SK-N-DZ (cell line): ENCODE measurements at places on chromosomes 2 and 18.

- no peak for DNase-seq
Observed at GRCh38 chr2:63669596-63669995, 80.8 kb downstream of the MDH1 start.

DNA sequence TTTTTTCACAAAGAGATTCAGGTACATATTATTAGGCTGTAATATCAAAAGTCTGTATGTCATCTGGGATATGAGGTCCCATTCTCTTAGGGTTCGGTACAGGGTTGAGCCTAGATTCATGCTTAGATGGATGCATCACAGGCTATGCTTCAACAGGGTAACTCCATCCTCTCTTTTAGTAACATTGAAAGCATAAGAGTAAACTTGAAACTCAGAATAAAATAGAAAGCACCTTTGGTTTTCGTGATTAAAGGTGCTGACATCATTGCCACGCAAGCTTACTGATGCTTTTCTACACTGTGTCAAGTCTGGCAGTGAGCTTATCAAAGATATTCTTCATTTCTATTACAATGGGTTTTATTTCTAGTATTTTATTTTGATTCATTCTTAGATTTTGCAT lies 419.1 kb upstream of the DSEL start:
- no peak for DNase-seq

DNA sequence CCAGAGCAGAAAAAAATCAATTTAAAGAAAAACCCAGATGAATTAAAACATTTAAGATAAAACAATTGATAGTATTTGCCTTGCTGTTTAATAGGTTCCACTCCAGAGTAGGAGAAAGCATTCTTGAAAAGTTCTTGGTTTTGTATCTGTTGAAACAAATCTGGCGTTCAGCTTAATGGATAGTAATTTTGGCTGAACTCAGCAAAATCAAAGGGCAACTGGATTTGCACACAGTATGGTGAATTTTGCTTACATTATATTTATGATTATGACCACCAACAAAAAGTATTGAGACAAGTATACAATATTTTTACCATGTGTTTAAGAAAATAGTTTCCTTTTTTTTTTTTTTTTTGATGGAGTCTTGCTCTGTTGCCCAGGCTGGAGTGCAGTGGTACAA lies 34.0 kb downstream of the SLC4A10 start:
- DNase-seq = no peak

GRCh38 chr2:168731616-168732015 lies 70.8 kb upstream of the NOSTRIN start:
- DNase-seq = no peak

DNA sequence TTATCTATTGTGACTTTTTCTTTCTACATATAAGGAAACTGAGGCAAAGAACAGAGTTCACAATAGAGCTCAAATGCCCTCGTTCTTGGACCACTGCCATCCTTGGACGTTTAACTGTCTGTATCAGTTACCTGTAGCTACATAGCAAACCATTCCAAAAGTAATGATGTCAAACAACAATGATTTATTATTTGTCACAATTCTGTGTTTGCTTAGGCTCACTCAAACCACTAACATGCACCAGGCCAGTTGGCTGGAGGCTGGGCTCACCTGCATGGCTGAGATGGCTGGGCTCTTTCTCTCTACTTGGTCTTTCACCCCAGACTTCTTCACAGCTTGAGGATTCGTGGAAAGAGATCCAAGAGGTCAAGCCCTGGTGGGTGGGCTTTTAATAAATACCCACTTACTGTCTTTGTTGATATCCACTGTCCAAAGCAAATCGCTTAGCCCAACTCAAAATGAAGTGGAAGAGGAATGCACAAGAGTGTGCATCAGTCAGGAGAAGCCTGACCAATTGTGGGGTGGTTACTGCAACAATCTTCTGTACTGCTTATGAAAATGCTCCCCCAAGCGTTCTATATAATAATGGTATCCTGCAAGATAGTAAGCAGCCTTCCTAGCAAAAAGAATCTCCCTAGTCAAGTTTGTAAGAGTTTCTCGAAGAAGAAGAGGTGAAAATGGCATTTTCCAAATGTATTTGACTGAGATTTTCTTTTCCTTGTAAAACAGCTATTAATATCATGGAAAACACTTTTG lies 163.5 kb upstream of the NT5C1B start:
- peak; percentile 2 for DNase-seq

- no peak for DNase-seq
Observed at GRCh38 chr2:236216711-236217110, 47.5 kb downstream of the ASB18 start.

DNA sequence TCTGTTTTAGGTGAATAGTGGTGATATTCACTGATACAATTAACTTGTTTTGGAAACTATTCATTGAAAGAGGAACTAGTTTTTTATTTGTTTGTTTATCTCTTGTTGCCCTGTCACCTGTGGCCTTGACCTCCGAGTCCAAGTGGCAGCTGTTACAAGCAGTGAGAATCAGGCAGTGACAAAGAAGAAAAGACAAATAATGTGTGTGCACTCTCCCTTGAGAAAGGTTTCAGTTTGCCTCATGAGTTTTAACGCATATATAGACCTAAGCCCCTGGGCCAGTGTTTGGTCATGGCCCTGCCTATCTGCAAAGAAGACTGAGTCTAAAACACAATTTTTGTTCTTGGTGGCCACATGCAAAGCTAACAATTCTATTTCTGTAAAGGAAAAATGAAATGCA lies 15.3 kb downstream of the KYNU start:
- no peak for DNase-seq

- no peak for DNase-seq
Observed at GRCh38 chr2:20592106-20593071, 58.5 kb downstream of the HS1BP3 start.

- no peak for DNase-seq
Observed at GRCh38 chr2:44957656-44958327, 16.3 kb downstream of the SIX3 start.

- DNase-seq = peak; percentile 38
Observed at GRCh38 chr18:36403896-36404820, 106.6 kb downstream of the FHOD3 start.

- DNase-seq = peak; percentile 26
Observed at GRCh38 chr18:3525870-3526420, 76.0 kb downstream of the TGIF1 start.

DNA sequence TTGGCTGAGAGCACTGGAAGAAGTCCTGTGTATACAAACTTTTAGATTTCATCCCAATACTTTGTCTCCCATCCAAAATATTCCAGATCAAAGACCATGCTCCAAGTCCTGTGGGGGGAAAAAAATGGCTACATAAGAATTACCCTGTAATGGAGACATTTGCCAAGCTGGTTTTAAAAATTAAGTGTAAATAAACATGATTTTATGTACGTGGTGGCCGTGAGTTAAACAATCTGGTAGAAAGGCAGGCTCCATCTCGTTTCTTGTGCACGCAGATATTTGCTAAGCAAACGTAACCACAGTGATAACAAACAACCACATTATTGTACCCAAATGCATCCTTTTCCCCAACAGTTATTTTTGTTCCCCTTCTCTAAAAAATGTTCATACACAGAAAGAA lies 176.4 kb downstream of the ZNF516 start:
- DNase-seq = no peak

- no peak for DNase-seq
Observed at GRCh38 chr18:7303316-7304060, 72.6 kb downstream of the LRRC30 start.

- DNase-seq = no peak
Observed at GRCh38 chr2:157620956-157621355, 7.7 kb downstream of the ACVR1C start.

- no peak for DNase-seq
Observed at GRCh38 chr18:62279561-62279960, 45.5 kb upstream of the TNFRSF11A start.

DNA sequence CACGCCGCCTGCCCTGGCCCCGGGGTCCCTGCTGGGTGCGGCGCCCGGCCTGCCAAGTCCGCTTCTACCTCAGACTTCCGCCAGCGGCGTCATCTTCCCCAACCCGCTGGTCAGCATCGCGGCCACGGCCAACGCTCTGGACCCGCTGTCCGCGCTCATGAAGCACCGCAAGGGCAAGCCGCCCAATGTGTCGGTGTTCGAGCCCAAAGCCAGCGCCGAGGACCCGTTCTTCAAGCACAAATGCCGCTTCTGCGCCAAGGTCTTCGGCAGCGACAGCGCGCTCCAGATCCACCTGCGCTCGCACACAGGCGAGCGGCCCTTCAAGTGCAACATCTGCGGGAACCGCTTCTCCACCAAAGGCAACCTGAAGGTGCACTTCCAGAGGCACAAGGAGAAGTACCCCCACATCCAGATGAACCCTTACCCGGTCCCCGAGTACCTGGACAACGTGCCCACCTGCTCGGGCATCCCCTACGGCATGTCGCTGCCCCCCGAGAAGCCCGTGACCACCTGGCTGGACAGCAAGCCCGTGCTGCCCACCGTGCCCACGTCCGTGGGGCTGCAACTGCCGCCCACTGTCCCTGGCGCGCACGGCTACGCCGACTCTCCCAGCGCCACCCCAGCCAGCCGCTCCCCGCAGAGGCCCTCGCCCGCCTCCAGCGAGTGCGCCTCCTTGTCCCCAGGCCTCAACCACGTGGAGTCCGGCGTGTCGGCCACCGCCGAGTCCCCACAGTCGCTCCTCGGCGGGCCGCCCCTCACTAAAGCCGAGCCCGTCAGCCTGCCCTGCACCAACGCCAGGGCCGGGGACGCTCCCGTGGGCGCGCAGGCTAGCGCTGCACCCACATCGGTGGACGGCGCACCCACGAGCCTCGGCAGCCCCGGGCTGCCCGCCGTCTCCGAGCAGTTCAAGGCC lies 13.7 kb downstream of the SALL3 start:
- no peak for DNase-seq
